ENCODE measurements at places on chromosomes 16 and 17. TPM values are rescaled to one million over a fixed set of nuclear protein-coding genes. Genes with fewer than 3 reads are reported as not detected.

- no peak for DNase-seq
These were observed 290.0 kb upstream of the SOX9 start for GRCh38 chr17:71830866-71831265.

DNA sequence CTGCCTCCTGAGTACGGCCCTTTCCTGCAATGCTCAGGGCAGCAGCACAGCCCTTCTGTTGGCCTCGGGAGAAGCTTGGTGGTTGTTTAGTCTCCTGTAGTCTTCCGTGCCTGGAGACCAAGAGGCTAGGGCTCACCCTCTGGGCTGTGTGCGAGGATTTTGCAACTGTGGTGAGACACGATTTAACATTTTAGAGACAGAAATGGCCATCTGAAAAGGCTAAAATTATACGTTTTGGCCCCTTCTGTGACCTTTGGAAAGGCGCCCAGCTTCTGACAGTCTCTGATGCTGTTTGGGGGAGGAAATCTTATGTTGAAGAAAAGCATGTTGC is 33.1 kb downstream of the FOXL1 start:
- no peak for DNase-seq

DNA sequence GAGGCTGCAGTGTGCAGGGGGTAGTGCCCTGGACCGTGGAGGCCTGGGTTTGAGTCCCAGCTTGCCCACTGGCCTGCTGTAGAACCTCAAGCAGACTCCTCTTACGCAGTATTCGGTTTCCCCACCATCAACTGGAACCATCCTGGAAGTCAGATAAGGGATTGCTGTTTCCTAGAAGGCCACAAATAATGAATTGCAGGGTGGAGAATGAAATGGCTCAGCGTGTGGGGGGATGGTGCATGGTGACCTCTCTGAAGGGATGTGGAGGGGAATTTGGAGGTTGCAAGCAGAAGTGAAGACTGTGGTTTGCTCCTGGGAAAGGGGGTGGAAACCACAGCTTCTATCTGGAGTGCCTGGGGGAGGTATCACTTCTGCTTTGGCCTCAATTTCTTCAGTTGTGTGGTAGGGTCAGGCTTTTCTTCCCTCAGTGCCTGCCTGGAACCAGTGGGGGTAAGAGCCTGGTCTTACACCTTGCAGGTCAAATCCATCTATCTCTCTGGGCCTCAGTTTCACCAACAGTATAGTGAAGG is 1.7 kb downstream of the ADGRG5 start:
- DNase-seq = no peak

DNA sequence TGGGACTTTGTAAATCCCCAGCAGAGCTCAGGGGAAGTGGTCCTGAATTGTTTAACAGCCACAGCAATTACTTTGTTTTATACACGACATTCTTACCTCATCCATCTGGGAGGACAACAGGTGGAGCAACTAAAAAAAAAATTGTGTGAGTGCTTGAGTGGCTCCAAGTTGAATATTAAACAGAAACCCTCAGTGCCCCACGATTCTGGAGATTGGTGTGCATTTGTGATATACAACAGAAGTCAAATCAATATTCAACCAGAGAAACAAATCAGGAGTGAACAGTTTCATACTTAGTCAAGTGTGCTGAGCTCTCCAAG is 204.8 kb downstream of the HAPSTR1 start:
- DNase-seq = no peak

- no peak for DNase-seq
These were observed 25.6 kb upstream of the CACNG1 start for GRCh38 chr17:67018471-67019434.

GRCh38 chr16:27138257-27138656 is 65.1 kb upstream of the KDM8 start:
- DNase-seq = no peak

- DNase-seq = no peak
These were observed 389.6 kb upstream of the DYNLRB2 start for GRCh38 chr16:80150978-80151721.

DNA sequence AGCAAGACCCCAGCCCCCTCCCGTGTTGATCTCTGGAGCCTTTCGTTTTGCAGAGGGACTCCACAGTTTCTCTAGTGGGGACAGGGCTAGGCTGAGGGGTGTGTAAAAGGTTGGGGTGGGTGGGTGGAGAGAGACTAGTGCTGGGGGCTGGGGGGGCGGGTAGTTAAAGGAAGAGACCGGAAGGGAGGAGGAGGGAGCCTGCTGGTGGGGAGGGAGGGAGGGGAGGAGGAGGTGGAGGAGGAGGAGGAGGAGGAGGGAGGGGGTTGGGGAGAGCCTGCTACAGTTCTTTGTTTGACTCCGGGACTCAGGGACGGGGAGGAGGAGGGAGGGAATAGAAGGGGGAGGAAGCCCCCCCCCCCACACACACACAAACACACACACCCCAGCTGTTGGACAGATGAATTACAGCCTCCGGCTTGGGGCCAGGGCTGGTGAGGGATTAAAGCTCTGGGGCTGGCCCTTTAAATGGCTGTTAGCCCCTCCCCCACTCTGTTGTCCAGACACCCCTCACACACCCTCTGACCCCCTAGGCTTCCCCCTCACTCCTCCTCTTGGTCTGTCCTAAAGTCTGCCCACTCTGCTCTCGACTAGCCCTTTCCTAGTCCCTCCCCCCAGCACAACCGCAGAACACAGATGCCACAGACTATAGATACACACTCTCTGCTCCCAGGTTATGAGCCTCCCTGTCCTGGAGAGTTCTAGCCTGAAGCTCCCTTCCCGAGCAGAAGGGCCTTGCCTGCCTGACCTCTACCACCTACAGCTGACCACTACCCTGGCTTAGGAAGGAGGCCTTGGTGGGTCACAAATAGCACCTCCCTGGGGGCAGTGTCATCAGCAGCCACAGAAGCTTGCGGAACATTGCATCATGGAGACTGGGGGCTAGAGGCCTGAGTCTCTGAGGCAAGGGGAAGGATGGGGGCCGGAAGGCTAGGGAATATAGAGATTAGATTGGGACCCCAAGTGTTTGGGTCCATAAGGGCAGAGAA is 4.4 kb downstream of the KDM6B start:
- DNase-seq = peak; percentile 61

- no peak for DNase-seq
These were observed 10.3 kb upstream of the ABCC12 start for GRCh38 chr16:48165961-48166578.

The TERB1 gene
- not detected for total RNA-seq

The MYH11 gene
- total RNA-seq = 5.8 TPM

The IL34 gene
- total RNA-seq = 0.51 TPM

The PRSS33 gene
- total RNA-seq = not detected

The MYCBPAP gene
- total RNA-seq = 0.44 TPM

The KRT23 gene
- total RNA-seq = 0.98 TPM

Data from pancreas (tissue), 10 donors.